ENCODE measurements at places on chromosomes 12 and 14.

DNA sequence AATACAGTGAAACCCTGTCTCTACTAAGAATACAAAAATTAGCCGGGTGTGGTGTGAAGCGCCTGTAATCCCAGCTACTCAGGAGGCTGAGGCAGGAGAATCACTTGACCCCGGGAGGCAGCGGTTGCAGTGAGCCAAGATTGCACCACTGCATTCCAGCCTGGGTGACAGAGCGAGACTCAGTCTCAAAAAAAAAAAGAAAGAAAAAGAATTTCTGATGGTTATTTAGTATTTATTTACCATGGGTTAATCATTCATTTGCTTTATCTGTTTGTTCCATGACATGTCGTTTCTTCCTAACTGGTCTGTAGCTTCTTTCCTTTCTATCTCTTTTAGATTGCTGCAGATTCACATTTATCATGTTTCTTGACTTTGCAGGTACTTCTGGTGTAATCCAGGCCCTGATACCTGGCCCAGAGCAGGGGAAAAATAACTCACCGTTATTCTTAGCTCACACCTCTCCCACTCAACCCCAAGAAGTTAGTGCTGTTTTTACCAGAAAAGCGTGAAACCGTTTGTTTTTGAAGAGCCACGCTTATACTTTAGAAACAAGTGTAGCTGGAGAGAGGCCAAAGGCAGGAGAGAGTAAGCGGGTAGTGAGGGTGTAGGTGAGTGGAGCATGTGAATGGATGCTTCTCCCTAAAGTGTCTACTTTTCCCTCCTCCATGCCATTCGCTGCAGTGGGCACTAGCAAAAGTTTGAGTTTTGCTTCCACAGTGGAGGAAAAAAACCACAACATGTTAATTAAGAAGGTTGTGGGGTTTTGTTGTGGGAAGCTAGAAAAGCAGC, 45.4 kb downstream of the SRGAP1 start:
- no peak for DNase-seq

DNA sequence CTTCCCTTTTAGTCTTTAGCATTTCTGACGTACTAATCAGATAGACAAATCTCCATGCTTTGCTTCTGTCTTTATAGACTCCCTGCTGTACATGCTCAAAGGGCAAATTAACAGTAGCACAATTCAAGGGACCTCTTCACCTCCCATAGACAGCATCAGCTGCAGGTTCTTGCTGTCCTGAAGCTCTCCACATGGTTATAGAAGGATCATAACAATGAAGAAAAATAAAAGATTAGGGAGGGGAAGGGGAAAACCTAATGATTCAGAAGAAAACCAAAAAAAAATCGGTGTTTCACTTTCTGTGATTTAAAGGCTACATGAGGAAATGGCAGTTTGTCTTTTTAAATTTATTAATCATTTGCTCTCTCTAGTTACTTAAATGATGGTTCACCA, 155.5 kb downstream of the PTCSC3 start:
- DNase-seq: no peak

GRCh38 chr14:74891870-74892269, 10.2 kb downstream of the DLST start:
- DNase-seq: no peak

DNA sequence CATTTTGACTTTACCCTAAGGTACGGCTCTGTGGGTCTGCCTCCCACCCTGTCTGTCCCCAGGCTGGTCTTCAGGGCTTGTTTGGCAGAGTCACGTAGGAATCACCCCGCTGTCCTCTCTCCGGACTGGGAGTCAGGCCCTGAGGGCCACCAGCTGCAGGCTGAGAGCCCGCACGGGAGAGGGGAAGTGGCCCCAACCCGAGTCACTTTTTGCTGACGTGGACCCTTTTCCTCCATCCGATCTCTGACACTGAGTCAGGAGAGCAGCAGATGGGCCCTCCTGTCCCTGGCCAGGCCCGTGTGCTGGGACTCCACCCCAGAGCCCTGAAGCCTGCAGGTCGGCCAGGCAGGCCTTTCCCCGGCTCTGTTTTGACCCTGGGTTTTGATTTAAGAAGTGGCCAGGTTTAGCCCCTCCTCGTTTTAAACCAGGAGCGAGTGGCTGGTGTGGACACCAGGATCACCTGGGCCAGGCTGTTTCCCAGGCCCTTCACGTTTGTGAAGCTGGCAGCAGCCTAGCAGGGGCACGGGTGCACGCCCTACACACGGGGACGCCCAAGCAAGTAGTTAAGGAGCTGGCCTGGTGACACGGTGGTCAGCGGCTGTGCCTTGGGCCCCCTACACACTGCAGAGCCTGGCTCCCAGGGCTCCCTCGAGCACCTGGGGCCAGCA, 12.5 kb upstream of the TEX22 start:
- no peak for DNase-seq

- DNase-seq: no peak
Measured at GRCh38 chr12:67662910-67663538, 14.5 kb downstream of the DYRK2 start.

DNA sequence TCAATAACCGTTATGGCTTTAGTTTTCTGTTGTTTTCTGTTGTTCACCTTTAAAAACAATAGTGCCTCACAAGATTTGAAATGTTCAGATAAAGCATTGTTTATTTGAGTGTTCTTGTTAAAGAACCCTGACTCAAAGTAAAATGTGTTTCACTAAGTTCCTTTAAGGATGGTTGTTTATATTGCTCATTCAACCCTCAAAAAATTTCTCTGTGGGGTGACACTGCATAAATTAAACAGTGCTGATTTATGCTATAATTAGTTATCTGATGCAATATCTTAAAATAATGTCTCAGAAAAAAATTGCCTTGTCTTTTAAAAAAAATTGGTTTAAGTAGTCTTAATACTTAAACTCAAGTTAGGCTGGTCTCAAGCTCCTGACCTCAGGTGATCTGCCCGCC, 775.1 kb downstream of the FLRT2 start:
- no peak for DNase-seq

- no peak for DNase-seq
Measured at GRCh38 chr12:26658991-26659390, 174.0 kb downstream of the ITPR2 start.

DNA sequence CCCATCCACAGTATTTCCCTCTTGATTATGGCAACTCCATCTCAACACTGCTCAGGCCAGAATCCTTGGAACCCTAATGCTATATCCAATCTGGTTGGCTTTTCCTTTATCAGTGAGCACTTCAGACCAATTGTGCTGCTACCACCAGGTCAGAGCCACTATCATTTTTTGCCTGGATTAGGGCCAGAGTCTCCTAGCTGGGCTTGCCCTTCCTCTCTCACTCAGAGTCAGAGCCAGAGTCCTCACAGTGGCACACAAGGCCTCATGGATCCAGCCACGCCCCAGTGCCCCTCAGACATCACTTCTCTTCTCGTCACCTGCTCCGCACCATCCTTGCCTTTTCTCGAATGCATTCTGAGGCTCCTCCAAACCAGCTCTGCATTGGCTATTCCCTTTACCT, 211.1 kb downstream of the ANO6 start:
- no peak for DNase-seq

DNA sequence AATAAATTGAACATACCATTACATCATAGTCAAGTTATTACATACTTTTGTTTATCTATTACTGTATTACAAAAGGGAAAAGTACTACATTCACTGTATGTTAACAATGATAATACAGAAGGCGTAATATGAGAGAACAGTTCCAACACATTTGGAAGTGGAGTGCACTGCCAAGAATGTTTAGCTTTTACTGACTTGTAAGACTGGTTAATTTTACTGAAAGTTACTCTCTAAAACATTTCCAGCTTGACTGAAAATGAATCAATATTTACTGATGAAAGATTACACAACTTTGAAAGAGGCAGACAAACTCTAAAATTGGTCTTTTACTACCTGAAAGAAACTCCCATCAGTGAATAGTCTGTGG, 728.5 kb downstream of the FSCB start:
- DNase-seq: no peak
